ENCODE measurements at places on chromosomes 11 and 22.

DNA sequence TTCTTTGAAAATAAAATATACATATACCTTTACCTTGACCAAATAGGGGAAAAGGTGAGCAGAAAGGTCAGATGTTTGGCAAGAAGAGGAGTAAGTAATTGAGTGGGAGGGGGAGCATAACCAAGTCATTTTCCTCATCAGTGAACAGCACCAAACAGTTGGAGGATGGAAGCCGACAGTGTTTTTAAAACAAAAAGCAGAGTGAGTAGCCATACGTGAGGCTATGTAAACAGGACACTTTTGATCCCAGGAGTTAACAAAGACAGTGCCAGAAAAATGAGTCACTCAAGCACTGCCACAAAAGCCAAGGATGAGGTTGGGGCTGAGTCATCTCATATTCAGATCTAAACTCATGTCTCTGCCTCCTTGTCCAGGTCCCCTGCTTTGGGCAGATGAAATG lies 734.7 kb downstream of the KCNA4 start:
- no peak for DNase-seq

GRCh38 chr22:30681831-30682230 lies 12.8 kb upstream of the OSBP2 start:
- no peak for DNase-seq

GRCh38 chr22:47366026-47366767 lies 603.7 kb downstream of the TBC1D22A start:
- no peak for DNase-seq

GRCh38 chr11:57116654-57117053 lies 65.1 kb upstream of the LRRC55 start:
- DNase-seq, result no peak

DNA sequence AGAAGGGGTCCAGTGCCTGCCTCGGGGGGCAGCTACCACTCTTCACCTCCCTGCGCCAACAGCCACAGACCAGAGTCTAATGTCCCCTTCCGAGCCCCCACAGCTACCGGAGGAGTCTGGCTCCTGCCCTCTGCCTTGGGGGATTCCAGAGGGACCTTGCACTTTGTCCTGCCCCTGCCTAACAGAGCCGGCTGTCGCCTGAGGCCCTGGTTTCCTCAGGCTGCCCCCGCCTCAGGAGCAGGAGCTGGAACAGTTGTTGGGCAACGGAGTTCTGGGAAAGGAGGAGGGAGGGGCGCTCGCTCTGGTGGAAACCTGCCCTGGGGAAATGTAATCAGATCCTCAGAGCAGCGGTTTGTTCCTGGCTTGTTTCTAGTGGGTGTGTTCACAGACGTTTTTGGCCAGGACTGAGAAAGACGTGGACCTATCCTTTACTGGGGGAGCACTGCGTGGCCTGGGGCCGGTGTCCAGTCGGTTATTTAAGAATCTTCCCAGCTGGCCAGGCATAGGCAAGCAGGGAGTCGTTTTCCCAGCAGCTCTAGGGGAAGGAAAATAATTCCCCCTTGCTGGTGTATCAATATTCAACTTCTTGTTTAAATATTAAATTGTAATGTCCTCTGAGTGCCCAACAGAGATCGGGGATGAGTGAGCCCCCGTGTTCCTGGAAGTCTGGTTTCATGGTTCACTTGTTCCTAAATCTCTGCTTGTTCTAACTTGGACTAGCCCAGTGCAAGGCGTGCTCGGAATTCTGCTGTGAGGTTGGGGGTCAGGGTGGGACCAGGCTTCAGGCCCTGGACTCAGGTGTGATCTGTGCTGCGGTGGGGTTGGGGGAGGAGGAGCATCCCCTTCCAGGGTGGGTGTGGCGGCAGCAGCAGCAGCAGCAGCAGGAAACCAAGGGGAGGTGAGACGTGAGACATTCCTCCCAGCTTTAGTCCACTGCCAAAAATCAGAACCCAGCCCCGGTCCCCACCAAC lies 32.1 kb downstream of the A4GALT start:
- peak; percentile 79 for DNase-seq

- DNase-seq, result no peak
These were observed 440.1 kb downstream of the NTM start for GRCh38 chr11:131810541-131810940.

DNA sequence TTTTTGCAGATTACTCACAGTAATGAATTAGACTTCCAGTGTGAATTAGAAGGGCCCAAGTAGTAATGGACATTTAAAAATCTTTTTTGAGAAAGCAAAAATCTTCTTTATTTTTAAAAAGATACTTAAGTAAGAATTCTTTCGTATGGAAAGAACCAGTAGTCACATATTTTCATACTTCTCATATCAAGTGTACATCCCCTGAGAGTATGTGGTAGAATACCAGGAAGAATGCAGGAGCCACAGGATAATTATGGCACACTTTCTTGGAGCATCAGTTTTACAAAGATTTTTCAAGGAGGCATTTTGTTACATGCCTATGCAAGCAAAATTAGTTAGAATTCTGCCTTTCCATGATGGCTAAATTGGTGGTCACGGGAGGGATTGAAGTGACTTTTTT lies 28.1 kb downstream of the POLD3 start:
- DNase-seq, result no peak

DNA sequence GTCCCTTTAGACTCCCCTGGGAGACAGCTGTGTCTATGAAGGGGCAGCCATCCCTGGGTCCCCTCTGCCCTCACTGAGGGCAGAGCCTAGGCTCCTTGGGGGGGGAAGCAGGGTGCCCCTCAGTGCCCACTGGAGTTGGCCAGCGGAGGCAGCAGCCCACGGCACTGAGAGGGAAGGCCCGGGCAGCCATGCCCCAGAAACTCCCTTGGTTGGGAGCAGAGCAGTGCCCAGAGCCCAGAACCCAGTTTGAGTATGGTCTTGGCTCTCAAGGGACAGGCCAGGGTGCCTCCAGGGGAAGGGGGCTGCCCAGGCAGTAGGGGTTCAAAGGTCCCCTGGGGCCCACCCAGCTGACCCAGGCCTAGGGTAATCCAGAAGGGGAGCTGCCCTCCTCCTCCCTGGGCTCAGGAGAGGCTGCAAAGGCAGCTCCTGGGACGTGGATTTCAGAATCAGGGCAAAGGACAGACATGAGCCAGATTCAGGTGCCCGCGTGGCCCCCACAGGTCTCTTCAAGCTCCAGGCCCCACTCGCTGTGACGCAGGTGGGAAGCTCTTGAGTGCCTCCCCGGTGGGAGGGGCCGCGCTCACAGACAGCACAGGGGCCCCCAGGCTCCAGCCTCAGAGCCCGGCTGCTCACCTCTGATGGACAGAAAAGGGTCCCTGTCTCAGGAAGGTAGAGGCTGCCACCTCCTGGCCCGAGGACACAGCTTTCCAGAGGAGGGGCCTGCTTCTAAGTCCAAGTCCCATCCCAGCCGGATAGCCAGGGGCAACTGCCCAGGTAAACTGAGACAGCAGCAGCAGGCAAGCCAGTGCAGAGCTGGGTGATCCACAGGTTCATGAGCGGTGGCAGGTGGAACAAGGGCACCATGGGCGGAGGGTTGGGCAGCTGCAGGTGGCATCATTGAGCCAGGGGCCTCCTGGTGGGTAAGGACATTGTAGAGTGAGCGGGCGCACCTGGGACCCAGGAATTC lies 2.6 kb downstream of the C11orf21 start:
- no peak for DNase-seq

DNA sequence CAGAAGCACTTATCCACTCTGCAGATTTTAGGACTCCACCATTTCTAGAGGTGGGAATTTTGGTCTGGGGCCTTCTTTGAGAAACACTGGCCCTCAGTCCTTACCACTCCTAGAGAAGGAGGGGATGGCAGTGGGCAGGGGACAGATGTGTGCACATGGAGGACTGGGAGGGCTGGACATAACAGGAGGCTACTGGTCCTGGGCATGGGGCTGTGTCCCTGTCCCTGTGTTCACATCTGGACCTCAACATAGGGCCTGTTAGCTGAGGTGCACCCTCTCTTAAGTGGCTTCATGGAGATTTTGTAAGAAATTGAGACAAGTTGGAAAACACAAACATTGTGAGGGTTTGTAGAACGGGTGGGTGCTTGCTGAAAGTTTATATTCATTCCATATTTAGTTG lies 103.4 kb downstream of the ATXN10 start:
- no peak for DNase-seq

GRCh38 chr11:127218275-127218608 lies 217.7 kb upstream of the KIRREL3 start:
- no peak for DNase-seq

DNA sequence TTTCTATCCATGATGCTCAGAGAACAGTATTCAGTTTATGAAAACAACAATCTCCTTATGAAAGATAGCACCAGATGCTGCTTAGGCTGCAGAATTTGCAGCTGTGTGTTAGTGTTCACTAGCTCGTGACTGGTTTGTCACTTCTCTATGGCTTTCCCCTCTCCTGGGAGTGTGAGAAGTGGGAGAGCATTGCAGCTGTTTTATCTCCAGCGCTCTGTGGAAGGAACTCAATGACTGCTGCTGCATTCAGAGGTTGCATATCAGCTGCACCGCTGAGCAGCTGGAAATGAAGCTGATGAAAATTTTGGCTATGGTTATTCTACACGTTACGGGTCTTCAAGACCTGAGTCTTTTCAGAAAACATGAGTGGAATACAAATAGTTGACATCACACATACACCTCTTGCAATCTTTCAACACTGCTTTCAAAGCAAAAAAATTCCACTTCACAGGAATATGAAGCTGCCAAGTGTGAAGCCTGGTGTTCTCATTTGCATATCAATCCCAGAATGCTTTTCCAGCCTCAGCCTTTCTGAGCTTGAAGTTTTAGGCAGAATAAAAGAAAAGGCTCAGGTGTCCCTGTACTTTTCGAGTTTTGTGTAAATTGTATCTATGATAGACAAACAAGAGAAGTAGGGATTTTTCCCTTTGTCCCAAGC lies 149.3 kb upstream of the DDI1 start:
- DNase-seq, result no peak

DNA sequence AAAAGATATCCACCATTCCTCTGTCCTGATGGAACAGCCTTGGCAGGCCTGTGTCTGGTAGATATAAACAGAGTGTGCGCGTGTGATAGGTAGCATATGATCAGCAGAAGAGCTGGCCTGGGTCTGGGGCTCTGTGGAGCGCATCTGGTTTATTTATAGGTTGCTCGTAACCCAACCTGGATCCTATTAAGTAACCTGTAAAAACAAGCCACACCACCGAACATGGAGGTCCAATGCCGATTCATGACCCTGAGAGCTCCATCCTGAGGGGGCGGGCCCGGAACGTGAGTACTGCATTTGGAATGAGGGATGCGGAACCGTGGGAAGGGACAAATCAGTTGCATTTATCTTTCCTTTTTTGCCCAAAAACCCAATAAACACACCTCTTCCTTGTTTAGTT lies 31.9 kb upstream of the APOL5 start:
- no peak for DNase-seq
